ENCODE measurements at places on chromosomes 7 and 10. TPM values are rescaled to one million over a fixed set of nuclear protein-coding genes. Genes with fewer than 3 reads are reported as not detected.

- H3K27me3 ChIP-seq = no peaks in the 10 kb centered on the region
- peaks cover 3% of the 10 kb centered on the region for H3K4me1 ChIP-seq
- no peak for DNase-seq
- peak overlapping the region; percentile 1 for H3K27ac ChIP-seq
These were observed 228.4 kb upstream of the DGKB start for GRCh38 chr7:15130666-15131541.

GRCh38 chr10:130338636-130339024 lies 202.4 kb downstream of the GLRX3 start:
- H3K36me3 ChIP-seq = no peaks in the 10 kb centered on the region
- no peak overlapping the region for H3K4me3 ChIP-seq
- H3K27ac ChIP-seq = no peak overlapping the region
- no peaks in the 10 kb centered on the region for H3K4me1 ChIP-seq

DNA sequence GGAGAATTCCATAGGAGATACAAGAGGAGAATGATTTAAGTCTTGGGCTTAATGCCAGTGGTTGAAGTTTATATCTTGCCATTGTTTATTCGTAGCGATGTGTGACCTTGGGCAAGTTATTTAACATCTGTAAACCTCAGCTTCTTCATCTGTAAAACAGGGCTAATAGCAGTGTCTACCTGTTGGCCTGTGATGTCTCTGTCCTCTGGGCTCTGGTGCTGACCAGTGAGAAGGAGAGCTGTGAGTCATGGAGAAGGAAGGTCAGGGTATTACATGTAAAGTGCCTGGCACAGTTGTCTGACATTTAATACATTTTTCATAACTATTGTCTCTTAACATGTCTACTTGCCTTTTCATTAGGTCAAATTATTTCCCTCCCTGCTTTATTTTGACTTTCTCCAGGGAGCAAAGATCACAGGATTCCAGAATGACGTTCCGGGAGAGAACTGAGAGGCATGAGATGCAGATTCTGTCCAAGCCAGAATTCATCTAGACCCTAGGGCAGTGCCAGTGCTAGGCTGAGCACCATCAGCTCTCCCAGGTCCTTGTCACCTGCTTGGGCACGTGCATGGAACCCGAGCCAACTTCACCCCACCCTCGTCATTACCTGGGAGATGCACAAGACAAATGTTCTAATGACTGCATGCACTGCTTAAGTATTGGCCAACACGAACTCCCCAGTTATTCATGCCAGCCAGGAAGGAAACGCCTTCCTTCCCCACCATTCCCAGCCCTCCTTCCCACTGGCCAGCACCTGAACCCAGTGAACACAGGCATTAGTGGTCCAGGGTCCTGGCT lies 187.9 kb downstream of the DPY19L1 start:
- no peaks in the 10 kb centered on the region for H3K36me3 ChIP-seq
- H3K4me3 ChIP-seq = no peak overlapping the region
- no peaks in the 10 kb centered on the region for H3K27me3 ChIP-seq
- DNase-seq = no peak
- H3K27ac ChIP-seq = no peak overlapping the region
- no peaks in the 10 kb centered on the region for H3K4me1 ChIP-seq

DNA sequence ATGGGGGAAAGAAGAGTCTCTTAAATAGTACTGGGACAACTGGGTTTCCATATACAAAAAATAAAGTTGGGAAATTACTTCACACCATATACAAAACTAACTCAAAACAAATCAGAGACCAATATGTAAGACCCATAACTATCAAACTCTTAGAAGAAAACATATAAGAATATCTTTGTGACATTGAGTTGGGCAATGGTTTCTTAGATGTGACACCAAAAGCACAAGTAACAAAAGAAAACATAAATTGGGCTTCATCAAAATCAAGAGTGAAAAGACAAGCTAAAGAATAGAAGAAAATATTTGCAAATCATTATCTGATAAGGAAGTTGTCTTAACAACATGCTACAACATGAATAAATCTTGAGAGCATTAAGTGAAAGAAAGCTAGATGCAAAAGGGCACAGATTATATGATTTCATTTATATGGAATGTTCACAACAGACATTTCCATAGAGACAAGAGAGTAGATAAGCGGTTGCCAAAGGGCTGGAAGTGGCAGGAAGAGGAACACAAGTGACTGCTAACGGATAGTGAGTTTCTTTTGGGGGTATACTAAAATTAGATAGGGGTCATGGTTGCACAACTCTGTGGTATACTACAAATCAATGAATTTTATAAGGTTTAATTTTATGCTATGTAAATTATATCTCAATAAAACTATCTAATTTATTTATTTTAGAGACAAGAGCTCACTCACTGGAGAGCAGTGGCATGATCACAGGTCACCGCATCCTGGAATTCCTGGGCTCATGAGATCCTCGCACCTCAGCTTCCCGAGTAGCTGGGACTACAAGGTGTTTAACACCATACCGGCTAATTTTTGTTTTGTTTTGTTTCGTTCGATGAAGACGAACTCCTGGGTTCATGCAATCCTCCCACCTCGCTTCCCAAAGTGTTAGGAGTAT lies 35.4 kb downstream of the JMJD1C start:
- H3K27ac ChIP-seq = peak overlapping the region; percentile 92
- H3K36me3 ChIP-seq = peaks cover 14% of the 10 kb centered on the region
- H3K4me1 ChIP-seq = no peaks in the 10 kb centered on the region
- H3K27me3 ChIP-seq = no peaks in the 10 kb centered on the region
- peak; percentile 31 for DNase-seq
- H3K4me3 ChIP-seq = no peak overlapping the region

GRCh38 chr10:67790534-67791408 lies 47.2 kb downstream of the DNAJC12 start:
- peaks cover 18% of the 10 kb centered on the region for H3K4me1 ChIP-seq
- H3K36me3 ChIP-seq = no peaks in the 10 kb centered on the region
- DNase-seq = no peak
- no peaks in the 10 kb centered on the region for H3K27me3 ChIP-seq
- H3K27ac ChIP-seq = no peak overlapping the region

- no peak overlapping the region for H3K4me3 ChIP-seq
- no peak overlapping the region for H3K27ac ChIP-seq
- no peak for DNase-seq
- peaks cover 4% of the 10 kb centered on the region for H3K36me3 ChIP-seq
- H3K27me3 ChIP-seq = no peaks in the 10 kb centered on the region
These were observed 145.0 kb downstream of the PLPP4 start for GRCh38 chr10:120601999-120602398.

DNA sequence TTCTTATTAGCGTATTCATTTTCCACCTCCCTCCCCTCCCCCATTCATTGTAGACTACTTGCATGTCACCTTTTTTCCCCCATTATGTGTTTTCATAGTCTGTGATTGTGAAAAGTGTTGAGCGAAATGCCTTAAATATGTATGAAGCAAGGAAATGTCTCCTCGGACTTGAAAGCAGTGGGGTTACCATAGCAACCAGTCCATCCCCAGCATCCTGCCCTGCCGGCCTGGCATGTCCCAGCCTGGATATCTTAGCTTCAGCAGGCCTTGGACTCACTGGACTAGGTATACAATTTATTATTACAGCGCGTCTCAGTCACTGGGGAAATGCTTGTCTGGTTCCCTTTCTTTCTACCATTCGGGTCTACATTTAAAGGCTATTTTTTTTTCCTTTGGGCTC lies 283.6 kb downstream of the BICC1 start:
- no peak overlapping the region for H3K4me3 ChIP-seq
- no peak overlapping the region for H3K27ac ChIP-seq
- peaks cover 22% of the 10 kb centered on the region for H3K36me3 ChIP-seq
- H3K4me1 ChIP-seq = peaks cover 11% of the 10 kb centered on the region

DNA sequence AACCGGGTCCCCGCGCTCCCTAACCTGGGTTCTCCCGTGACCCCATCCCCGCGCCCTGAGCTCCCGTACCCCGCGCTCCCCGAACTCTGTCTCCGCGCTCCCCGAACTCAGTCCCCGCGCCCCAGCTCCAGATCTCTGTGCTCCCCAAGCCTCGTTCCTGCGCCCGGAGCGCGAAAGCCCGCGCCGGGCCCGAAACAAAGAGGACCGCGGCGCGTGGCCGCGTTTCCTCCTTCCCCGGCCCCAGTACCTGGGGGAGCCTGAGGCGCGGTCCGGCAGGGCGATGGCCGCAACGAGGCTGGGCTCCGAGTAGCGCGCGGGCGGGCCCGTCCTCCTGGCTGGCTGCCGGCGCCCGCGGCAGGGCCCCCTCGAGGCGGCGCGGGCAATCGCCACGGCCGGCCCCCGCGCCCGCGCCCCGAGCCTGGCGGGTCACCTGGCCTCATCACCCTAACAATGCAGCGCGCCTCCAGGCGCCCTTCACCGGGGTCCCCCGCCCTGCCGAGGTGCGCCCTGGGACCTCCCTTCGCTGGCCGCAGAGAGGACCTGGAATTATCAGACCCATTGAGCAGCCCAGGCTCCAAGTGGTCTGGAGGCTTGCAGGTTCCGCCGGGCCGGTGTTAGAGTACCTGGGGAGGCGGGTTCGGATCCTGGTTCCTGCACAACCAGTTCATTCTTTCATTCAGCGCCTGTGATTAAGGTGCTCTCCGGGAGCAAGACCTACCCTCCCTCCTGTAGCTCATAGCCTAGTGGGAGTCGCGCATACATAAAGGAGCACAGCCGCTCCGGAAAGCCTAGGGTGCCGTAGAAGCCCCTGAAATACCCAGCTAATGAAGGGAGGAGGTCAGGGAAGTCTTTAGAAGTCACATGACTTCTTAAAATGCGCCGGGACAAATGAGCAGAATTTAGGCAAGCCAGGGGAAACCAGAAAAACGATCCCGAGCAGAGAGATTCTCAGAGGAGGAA lies at the start of gene TNS3:
TSS of gene TNS3 (minus strand) at position 308 of the 960 bp plus-strand sequence. CDS start 142,475 bp downstream, outside the sequence.
- no peaks in the 10 kb centered on the region for H3K27me3 ChIP-seq
- H3K36me3 ChIP-seq = peaks cover 6% of the 10 kb centered on the region
- peak within 1 kb of the TSS; percentile 88 for H3K4me3 ChIP-seq
- peak within 1 kb of the TSS; percentile 66 for H3K27ac ChIP-seq
- DNase-seq = peak; percentile 84

The GDF10 gene
- not detected for polyA plus RNA-seq

The KNDC1 gene
- polyA plus RNA-seq = 1.4 TPM

The PDSS1 gene
- polyA plus RNA-seq = 14.9 TPM

Data from SK-N-SH (cell line).